Cardiac septum (tissue), 1 donor: ENCODE measurements at places on chromosomes 3 and 15. TPM values are rescaled to one million over a fixed set of nuclear protein-coding genes. Genes with fewer than 3 reads are reported as not detected.

DNA sequence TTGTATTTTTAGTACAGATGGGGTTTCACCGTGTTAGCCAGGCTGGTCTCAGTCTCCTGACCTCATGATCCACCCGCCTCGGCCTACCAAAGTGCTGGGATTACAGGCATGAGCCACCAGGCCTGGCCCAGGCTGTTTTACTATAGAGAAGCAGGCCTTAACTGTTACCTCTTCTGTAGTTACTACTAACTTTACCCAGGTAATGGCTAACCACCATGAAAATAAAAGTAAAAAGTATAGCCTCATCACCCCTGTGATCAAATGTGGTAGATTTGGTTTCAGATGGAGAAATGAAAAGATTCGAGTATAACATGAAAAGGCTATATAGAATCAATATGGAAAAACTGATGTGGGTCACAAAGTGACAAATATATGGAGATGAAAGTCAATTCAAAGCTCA is 210.1 kb downstream of the CD47 start:
- no peak for DNase-seq

- no peak for DNase-seq
Observed at GRCh38 chr3:113775516-113775915, 28.7 kb downstream of the ATP6V1A start.

DNA sequence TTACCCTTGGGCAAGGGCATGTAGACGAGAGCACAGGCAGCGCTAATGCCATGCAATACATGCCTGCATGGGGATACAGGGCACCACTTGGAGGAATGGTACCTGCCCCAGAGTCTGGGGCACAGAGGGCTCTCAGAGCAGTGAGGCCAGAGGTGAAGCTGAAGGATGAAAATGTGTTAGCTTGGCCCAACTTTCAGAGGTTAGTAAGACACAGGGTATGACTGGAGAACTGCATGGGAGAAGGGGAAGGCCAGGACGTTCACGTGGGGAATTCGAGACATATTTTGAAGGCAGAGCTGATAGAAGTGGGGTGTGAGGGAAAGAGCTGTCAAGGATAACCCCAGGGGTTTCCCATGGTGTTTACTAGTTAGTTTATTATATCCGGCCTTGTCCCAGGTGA is 19.6 kb downstream of the CSRNP1 start:
- peak; percentile 47 for DNase-seq

GRCh38 chr3:132231633-132232032 is 85.6 kb upstream of the ACP3 start:
- DNase-seq, result no peak

Gene IL5RA
- total RNA-seq, result 0.40 TPM
